Activated T-cell treated with anti-CD3 and anti-CD28 coated beads, Interleukin-2, amount 50 U/mL, for 1 hour (primary cell): ENCODE measurements at places on chromosomes 6 and 20.

- no peak for DNase-seq
Measured at GRCh38 chr6:157660414-157660813, 162.6 kb upstream of the SNX9 start.

- DNase-seq = no peak
Measured at GRCh38 chr6:112606656-112607435, 259.7 kb downstream of the RFPL4B start.

GRCh38 chr6:25266456-25267100 lies 12.6 kb upstream of the CARMIL1 start:
- DNase-seq = no peak

DNA sequence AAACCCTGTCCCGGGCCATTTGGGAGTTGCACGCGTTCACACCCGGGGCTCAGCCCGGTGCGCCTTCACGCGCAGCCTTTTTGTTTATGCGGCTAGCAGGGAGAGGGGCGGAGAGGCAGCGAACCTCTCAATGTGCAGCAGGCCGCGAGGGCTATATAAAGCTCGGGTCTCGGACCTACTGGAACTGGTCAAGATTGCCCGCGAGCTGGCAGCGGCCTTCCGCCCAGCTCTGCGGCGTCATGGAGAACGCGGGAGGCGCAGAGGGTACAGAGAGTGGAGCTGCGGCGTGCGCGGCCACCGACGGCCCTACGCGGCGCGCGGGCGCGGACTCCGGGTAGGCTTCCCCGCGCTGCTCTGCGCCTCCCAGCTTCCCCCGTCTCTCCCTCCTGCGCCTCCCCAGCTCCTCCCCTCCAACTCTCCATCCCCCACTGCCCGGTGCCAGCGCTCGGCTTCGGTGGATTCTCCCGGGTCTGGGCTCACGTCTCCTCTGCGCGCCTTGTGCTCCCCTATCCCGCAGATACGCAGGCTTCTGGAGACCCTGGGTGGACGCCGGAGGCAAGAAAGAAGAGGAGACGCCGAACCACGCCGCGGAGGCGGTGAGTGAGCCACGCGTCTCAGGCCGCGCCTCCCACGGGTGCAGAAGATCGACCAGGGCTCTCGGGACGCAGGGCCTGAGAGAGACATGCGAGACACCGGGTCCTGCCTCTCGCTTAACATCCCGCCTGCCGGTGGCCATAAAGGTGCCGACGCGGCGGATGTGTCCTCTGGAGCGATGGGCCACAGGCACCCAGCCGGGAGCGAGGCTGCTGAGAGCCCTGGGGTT lies at the start of gene RIPPLY2:
Gene RIPPLY2, plus strand, starts transcription at position 183 of the 823 bp plus-strand sequence. Its CDS starts 57 bp downstream, at position 240.
- DNase-seq = no peak

GRCh38 chr6:143140767-143141166 lies 80.1 kb downstream of the AIG1 start:
- no peak for DNase-seq

- DNase-seq = no peak
Measured at GRCh38 chr20:625360-625932, 15.3 kb upstream of the TCF15 start.

GRCh38 chr6:148441454-148441911 lies 98.8 kb downstream of the SASH1 start:
- DNase-seq = no peak

GRCh38 chr20:51315390-51315789 lies 227.1 kb downstream of the NFATC2 start:
- no peak for DNase-seq

DNA sequence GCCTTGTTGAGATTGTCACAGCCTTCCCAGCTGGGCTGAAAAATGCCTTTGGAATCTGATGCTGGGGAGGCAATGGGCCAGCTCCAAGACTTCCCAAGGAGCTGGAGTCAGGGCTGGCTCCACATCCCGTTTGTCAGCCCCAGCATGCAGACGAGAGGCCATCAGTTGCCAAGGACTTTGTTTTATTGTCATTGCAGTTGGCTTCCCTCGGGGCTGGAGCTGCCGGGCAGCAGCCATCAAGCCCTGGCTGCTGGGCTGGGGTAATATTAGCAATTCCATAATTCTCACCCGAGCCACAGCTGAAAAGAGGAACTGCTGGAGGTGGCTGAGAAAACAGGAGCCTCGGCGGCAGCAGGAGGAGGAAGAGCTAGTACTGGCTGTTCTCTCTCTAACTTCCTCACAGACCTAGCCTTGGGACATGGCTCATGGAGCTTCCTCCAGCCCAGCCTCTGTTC lies 182.5 kb downstream of the CDC5L start:
- no peak for DNase-seq

DNA sequence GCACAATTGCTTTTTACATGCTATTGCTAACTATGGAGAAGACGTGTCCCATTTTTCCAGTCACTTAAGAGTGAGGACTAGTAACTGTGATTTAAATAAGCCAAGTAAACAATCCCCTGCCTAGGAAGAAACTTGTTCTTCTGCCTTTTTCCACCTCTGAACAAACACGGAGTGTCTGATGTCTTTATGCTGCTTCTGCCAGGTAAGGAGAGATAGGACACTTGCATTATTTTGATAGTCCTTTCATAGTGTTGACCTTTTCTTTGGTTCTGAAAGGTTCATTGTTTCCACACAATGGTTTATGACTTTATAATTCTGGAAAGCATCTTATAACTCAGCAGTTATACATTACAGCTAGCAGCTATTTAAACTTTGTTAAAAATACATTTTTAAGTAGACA lies 8.4 kb downstream of the LRP11 start:
- DNase-seq = no peak

DNA sequence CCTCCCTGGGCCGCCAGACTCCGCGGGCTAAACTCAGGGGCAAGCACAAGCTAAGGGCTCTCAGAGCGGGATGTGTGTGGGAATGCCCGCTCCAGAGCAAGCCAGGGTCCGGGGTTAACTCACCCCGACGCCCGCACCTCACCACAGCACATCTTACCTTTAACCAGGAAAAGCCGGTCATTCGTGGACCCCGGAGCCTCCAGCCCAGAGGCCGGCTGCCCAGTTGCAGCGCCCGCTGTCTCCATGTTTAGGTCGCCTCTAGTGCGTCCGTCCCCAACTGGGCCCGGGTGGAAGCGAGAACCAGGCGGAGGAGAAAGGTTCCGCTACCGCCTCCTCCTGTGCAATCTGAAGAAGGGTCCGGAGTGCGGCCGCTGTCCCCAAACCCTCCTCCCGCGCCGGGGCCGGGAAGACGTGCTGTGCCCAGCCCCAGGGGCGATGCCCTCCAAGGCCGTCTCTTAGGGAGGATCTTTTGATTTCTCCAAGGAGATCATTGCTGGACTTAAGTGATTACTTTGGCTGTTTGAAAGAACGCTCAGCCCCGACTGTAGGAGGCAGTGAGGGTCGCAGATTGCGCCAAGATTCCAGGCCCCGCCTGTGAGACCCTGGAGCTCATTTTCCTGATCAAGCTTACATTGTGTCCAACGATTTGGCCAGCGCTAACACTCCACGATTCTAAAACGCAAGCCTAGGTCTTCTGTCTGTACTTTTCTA lies at the start of gene TMEM242:
Gene TMEM242, minus strand, starts transcription at position 265 of the 711 bp plus-strand sequence. Its CDS starts 20 bp downstream, at position 245.
- peak; percentile 94 for DNase-seq

- no peak for DNase-seq
Measured at GRCh38 chr6:139448051-139448649, 73.7 kb upstream of the CITED2 start.

DNA sequence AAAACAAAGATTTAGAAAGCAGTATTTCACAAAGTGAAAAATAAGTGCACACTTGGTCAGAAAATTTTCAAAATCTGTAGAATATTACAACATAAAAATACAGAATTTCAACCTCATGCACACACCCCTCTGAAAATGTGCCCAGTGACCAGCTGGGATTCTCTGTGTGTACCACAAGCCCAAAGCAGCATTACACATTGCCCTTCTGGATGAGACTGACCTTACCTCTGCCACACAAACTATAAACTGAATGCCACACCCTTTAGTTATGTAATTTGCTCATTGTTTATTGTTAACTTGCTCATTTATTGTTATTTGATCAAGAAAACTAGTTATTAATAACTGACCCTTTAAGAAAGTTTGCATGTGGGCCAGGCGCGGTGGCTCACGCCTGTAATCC lies 303.0 kb downstream of the FOXC1 start:
- DNase-seq = no peak

GRCh38 chr6:104940893-104941728 lies 15.8 kb upstream of the LIN28B start:
- DNase-seq = peak; percentile 43

DNA sequence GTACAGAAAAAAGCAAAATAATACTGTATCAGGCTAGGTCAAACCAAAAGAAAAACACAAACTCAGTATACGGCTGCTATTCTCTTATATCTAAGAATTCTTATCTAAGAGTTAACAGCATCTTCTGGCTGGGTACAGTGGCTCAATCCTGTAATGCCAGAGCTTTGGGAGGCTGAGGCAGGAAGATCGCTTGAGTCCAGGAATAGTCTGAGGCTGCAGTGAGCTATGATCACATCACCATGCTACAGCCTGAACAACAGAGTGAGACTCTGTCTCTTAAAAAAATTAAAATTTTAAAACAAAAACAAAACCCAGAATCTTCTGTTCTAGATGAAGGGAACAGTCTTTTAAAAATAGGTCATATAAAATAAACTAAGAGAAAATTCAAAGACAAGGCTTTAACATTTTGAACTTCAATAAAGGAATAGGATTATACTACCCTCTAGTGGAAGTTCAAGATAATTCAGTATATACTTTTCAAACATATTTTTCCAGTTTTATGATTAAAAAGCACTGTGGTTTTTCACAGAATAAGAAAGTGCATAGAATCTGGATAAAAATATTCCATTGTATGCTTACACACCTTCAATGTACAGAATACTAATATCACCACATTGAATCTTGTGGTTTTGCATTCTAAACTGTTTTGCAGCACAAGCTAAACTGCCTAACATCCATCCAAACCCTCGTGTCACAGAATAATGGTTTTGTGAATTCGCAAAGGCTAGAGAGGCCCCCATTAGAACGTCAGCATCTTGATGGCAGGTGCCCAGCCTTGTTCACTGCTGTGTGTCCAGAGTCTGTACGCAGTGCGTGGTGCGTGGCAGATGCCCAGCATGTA lies 39.3 kb downstream of the DTNBP1 start:
- no peak for DNase-seq

- DNase-seq = no peak
Measured at GRCh38 chr20:60213126-60213893, 255.1 kb downstream of the CDH26 start.

DNA sequence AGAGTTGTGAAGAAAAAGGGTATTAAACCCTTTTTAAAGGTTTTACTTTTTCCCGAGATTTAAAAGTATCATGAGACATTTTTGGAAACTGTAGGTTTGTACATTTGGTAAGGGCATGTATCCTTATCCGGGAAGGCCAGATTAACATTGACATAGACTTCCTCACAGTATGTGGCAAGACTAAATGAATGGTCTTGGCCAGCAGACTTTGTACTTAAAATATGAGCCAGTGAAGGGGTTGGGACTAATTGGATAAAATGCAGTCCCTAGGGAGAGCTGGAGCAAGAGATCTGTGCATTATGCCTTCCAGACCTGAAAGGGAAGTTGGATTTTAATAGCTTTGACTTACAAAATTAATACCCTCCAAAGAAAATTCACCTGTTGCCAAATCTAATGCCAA lies 60.4 kb upstream of the CCN2 start:
- no peak for DNase-seq

DNA sequence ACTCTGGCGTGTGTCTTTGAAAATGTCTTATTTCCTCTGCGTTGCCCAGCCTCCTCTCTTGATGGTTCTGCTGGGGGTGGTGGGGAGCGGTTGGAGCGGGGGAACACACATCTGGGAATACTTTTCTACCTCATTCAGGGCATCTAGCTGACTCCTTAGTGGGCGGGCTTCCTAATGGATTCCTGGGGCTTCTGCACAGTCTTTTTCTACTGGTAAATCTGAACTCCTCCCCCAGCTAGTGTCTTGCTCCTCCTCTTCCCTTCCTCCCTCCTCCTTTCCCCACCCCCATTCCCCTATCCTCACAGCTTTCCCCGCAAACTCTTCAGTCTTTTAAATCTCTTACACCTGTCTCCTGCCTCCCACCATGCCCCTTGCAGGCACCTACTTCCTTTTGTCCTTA lies 74.4 kb downstream of the PRL start:
- no peak for DNase-seq

DNA sequence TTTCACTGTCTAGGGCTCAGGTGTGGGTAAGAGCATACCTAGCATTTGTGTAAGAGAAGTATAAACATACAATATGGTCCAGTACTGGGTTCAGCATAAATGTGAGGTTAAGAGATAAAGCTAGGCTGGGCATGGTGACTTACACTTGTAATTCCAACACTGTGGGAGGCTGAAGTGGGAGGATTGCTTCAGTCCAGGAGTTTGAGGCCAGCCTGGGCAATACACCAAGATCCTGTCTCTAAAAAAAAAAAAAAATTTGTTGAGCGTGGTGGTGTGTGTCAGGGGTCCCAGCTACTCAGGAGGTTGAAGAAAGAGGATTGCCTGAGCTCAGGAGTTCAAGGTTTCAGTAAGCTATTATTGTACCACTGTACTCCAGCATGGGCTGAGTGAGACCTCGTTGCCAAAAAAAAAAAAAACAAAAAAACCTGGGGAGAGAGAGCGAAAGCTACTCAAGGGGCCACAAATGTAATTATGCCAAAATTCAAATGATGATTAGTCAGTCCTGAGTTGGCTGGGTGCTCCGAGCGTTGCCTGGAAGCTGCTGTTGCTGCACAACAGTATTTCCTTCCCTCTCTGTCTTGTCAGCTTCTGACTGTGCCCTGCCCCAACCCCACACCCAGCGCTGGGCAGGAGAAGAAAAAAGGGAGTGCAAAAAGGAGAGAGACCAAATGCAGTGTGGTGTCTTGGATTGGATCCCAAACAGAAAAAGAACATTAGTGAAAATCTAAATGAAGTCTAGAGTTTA lies 24.0 kb downstream of the CMTR1 start:
- DNase-seq = no peak

GRCh38 chr6:91860541-91861335 lies 1273.9 kb upstream of the MAP3K7 start:
- DNase-seq = no peak

- no peak for DNase-seq
Measured at GRCh38 chr6:403659-404655, 12.4 kb downstream of the IRF4 start.

DNA sequence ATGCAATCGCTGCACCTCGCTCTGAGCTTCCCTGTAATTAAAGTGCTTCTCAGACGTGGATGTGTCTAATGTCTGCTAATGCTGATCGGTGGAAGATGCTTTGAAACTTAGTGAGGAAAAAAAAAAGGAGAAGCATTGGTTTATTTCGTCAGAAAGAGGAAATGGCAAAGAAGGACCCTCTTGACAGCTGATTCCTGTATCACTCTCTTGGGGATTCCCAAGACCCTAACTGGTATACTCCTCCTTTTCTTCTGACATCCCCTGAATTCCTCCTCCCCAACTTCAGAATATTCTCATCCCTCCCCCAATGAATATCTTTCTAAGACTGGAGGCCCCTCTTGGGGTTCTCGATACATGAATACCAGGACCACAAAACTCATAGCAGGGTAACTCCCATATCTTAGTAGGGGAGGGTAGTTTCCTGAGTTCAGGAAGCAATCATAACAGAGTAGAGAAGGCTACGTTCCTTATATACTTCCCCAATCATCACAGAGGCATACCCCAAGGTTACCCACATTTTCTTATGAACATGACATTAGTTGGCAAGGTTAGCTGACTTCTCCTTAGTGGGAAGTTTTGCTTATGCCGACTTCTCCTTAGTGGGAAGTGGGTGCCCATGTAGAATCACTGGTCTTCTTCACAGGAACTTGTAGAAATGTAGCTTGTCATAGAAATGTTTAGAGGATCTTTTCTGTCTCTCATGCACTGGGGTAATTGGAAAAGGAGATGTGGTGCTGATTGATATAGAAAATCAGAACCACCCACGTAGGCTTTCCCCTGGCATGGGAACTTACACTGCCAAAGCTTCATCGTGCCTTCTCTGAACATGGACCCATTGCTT lies 63.8 kb upstream of the ATXN1 start:
- no peak for DNase-seq
